CD4-positive, alpha-beta memory T cell (primary cell): ENCODE measurements at places on chromosomes 7 and 10. TPM values are rescaled to one million over a fixed set of nuclear protein-coding genes. Genes with fewer than 3 reads are reported as not detected.

TMEM236 gene
- 0.17 TPM for total RNA-seq

GRCh38 chr10:14153570-14154055 lies 177.1 kb downstream of the FRMD4A start:
- H3K36me3 ChIP-seq, result no peaks in the 10 kb centered on the region
- no peak overlapping the region for H3K27ac ChIP-seq
- H3K27me3 ChIP-seq, result no peaks in the 10 kb centered on the region
- no peak overlapping the region for H3K4me3 ChIP-seq

DNA sequence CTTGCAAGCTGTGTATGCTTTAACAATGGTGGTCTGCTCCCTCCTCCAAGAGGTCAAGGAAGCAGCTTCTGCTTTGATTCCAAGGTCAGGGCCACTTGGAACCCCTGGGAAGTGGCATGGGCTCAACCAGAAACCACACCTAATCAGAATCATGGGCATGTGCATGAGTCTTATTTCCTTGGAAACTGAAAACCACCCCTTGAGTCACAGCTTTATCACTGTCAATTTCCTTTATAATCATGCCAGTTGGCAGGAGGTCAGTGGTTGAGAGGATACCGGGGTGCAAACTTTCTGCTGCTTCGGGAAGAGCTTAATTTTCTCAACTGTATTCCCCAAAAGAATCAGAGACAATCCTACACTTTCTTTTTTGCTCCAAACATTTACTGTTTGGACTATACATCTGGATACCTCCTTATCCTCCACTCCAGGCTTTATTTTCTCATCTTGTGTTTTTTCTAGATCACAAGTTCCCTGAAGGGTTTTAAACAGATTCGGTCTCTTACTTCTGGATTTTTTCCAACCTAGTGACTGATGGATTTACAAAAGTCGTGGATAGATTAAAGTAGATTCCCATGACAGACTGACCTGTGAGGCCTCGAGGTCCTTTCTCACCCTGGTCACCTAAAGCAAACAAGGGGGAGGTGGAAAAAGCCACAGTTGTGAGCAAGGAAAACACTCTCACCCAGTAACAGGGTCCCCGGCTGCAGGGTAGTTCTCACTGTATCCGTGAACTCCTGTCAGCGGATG lies 36.0 kb downstream of the COL17A1 start:
- H3K4me3 ChIP-seq, result no peak overlapping the region
- DNase-seq, result no peak
- H3K27me3 ChIP-seq, result no peaks in the 10 kb centered on the region
- H3K4me1 ChIP-seq, result no peaks in the 10 kb centered on the region

ST8SIA6 gene
- 0.58 TPM for total RNA-seq

DNA sequence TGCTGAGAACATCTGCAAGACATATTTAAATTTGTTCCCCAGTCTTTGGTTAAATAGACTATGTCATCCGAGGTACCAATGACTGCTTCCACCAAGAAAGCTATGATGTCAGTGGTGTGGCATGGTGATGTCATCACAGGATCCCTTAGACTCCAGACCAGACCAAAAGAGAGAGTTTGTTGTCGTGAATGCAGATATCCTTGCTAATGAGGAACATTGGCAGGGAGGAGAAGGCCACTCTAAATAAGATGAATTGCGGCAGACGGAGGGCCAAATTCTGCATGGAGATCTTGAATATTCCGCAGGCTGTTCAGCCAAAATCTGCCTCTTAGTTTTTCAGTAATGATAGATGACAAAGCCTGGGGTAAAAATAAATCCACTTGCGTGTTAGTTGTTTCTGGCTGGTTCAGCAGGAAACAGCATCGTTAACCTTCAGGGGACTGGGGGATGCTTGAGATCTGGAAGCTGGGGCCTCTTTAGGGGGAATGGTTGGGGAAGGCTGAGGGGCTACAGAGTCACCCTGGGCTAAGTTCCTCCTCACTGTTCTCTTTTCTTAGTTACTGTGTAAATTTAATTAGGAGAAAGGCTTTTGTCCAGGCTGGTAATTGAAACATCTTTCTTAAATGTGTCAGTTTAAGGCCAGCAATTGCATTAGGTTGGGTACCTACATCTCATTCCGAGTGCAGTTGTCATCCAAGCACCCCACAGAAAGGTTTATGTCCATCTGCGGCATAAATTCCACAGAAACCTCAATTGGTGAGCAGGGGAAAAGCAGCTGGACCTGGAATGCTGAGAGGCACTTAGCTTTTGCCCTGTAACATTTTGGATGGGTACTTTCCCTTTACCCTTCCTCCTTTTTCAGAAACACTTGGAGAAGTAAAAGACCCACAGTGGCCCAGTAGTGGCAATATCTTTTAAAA lies 11.6 kb upstream of the CAMK1D start:
- H3K4me1 ChIP-seq, result peaks cover 12% of the 10 kb centered on the region
- H3K36me3 ChIP-seq, result no peaks in the 10 kb centered on the region
- no peaks in the 10 kb centered on the region for H3K27me3 ChIP-seq
- H3K27ac ChIP-seq, result no peak overlapping the region

IQUB gene
- total RNA-seq, result 0.14 TPM

GRCh38 chr10:115771755-115772154 lies 501.3 kb downstream of the GFRA1 start:
- no peaks in the 10 kb centered on the region for H3K27me3 ChIP-seq
- H3K36me3 ChIP-seq, result no peaks in the 10 kb centered on the region
- H3K27ac ChIP-seq, result no peak overlapping the region
- no peak for DNase-seq
- H3K4me3 ChIP-seq, result no peak overlapping the region
